Pancreas (tissue), 10 donors: ENCODE measurements at places on chromosomes 7 and 10. TPM values are rescaled to one million over a fixed set of nuclear protein-coding genes. Genes with fewer than 3 reads are reported as not detected.

Gene GRID2IP
- 0.87 TPM for total RNA-seq

Gene MYOZ1
- total RNA-seq = not detected

Gene SFR1
- total RNA-seq = 2.6 TPM

Gene LIPM
- total RNA-seq = not detected

Gene FAM131B
- total RNA-seq = 0.06 TPM

- no peak for DNase-seq
Observed at GRCh38 chr7:80876894-80877414, 41.9 kb downstream of the SEMA3C start.

GRCh38 chr10:11684717-11685645 lies 57.2 kb upstream of the ECHDC3 start:
- peak; percentile 31 for DNase-seq

DNA sequence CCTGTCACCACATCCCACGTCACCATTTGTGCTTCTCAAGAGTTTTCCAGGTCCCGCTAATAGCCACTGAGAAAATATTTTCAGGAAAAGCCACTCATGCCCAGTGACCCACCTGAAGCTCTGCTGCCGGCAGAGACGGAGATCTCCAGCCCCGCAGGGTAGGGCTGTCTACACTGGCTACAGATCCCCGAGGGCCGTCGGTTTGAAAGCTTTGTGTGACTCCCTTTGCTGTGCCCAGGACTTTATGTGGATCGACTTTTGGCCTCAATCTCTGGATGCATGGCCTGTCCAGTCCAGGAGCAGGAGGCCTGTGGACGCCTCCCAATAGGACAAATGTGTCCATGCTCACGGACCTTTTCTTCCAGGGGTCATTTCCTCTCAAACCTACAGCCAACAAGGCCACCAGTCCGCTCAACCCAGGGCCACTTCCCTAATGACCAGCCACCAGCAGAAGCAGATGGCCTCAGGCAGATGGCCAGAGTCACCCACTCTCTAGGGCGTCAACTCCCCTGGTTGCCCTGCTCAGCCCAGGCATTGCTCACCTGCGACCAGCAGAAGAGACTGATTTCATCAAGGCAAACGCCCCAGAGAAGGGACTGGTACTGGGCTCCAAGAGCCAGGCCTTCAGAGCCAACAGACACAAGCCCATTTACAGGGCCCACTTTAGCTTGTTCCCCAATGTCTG lies 76.4 kb downstream of the OAT start:
- DNase-seq = no peak

GRCh38 chr10:61987537-61987936 lies 86.0 kb downstream of the ARID5B start:
- no peak for DNase-seq

- no peak for DNase-seq
Observed at GRCh38 chr7:112286250-112287086, 80.0 kb downstream of the ZNF277 start.

- no peak for DNase-seq
Observed at GRCh38 chr10:101322266-101323108, 31.5 kb upstream of the BTRC start.
